ENCODE measurements at places on chromosomes 16 and 17.

DNA sequence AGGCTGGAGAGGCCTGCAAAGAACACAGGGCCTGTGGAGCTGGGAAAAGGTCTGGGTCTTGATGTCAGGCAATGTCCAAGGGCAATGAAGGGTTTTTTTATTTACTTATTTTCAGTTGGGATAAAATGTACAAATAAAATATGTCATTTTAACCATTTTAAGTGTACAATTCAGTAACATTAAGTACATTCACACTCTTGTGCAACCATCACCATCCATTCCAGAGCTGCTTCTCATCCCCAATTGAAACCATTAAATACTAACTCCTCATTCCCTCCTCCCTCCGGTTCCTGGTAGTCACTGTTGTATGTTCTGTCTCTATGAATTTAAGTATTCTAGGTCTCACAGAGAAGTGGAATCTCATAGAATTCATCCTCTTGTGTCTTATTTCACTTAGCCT lies 444.7 kb downstream of the HS3ST3B1 start:
- no peak for DNase-seq

DNA sequence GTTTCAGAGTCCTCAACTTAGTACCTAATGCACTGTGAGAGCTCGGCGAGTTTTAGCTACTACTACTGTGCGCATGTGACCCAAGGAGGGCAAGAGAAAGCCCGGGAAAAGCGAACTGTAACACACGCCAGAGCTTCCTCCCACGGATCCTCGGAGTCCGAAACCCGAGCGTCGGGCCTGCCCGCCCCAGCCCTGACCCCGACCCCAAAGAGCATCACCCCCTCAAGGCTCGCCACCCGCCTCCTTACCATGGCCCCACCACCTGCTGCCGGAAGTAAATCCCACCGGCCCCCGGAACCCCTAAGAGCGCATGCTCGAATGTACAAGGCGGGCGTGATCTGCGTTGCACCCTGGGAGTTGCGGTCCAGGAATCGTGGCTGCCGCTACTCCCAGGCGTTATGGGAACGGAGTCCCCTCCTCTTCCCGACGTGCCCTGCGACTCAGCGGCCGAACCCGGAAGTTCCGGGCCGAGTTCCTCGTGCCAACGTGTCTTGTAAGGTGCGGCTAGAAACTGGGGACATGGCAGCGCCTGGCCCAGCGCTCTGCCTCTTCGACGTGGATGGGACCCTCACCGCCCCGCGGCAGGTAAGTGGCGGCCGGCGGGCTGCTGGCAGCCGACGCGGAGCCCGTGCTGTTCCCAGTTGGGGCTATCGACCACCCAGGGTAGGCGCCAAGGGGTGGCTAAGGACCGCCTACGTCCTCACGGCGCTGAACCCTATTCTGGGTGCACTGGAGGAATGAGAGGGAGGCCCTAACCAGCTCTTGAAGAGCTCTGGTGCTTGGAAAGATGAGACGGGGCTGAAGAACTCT lies at the start of the genes PMM2 and TMEM186:
TSS of gene PMM2 (plus strand) at position 476 of the 810 bp plus-strand sequence. CDS start at position 520, 44 bp downstream.
TSS of gene TMEM186 (minus strand) at position 276 of the 810 bp plus-strand sequence. CDS start at position 251, 25 bp downstream.
- DNase-seq, result peak; percentile 97

- no peak for DNase-seq
Observed at GRCh38 chr17:65670667-65671371, 109.4 kb upstream of the AXIN2 start.

DNA sequence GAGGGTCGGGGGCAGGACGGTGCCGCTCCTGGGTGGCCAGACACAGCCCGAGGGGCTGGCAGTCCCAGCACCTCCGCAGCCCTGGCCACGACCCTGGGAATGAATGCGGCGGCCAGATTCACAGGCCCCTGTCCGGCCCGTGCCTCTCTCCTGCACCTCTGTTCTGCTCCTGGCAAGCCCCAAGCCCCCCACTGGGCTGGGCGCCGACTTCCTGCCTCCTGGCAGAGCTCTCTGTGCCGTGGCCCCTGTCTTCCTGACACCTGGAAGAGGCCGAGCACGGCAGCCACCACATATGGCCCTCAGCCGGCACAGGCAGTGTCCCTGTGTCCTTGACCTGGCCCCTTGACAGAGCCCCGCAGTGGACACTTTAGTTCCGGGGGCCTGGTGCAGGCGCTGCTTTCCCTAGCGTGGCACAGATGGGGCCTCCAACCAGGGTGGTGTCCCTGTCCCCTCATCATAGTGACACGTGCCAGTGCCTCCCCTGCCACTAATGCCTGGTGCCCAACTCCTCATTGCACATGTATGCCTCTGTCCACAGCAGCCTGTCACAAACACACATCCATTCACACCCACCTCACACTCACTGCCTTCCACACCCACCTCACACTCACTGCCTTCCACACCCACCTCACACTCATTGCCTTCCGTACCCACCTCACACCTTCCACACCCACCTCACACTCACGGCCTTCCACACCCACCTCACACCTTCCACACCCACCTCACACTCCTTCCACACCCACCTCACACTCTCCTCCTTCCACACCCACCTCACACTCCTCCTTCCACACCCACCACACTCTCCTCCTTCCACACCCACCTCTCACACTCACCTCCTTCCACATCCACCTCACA lies 110.6 kb upstream of the PLCG2 start:
- no peak for DNase-seq

- DNase-seq, result no peak
Observed at GRCh38 chr16:21339941-21340340, 61.9 kb upstream of the CRYM start.

DNA sequence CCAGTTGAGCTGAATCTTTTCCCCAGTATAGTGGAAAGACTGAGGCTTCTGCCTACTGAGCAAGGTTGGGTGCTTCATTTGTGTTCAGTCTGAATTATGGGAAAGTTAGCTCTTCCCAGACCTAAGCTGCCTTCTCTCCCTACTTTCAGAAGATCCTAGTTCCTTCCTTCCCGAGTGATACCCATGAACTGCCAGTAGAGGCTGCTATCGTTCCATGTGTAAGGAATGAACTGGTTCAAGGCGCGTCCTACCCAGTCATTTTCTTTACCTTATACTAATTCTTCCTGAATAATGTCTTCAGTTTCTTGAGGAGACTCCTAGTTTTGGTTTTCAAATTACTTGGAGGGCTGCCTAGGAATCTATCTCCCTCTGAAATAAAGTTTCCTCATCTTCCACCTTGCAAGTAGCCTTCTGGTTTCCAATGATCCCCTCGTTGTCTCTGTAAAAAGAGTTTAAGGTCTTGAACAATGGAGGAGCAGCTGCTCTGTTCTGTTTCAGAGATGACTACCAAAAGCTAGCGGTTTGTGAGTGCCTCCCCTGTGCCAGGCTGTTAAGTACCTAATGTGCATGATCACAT lies 934 bp upstream of the AOC2 start:
- no peak for DNase-seq

DNA sequence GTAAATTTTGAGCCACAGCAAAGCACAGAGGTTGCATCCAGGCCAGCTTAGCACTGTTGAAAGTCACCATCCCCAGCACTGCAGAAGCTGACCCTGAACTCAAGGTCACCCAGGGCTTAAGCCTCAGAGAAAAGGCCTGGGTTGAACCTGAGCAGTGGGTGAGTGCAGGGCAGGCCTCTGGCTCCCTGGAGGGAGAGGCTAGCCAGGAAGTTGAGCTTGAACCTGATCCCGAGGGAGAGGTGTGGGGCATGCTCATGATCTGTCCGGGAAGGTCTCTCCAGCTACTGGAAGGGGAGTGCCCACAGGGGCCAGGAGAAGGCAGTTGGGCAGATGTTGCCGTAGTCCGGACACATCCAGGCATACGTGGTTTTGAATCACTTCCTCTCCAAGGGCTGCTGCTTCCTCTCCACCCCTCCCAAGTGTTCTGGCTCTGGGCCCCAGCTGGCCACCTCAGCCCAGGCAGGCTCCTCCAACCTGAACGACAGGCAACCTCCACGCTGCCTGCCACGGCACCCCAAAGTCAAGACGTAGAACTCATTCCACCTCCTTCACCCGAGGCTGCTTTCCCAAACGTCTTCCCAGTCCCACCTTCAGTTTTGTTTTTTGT lies 18.4 kb downstream of the CARHSP1 start:
- no peak for DNase-seq

GRCh38 chr16:8926827-8927226 lies 36.9 kb downstream of the USP7 start:
- DNase-seq, result no peak

DNA sequence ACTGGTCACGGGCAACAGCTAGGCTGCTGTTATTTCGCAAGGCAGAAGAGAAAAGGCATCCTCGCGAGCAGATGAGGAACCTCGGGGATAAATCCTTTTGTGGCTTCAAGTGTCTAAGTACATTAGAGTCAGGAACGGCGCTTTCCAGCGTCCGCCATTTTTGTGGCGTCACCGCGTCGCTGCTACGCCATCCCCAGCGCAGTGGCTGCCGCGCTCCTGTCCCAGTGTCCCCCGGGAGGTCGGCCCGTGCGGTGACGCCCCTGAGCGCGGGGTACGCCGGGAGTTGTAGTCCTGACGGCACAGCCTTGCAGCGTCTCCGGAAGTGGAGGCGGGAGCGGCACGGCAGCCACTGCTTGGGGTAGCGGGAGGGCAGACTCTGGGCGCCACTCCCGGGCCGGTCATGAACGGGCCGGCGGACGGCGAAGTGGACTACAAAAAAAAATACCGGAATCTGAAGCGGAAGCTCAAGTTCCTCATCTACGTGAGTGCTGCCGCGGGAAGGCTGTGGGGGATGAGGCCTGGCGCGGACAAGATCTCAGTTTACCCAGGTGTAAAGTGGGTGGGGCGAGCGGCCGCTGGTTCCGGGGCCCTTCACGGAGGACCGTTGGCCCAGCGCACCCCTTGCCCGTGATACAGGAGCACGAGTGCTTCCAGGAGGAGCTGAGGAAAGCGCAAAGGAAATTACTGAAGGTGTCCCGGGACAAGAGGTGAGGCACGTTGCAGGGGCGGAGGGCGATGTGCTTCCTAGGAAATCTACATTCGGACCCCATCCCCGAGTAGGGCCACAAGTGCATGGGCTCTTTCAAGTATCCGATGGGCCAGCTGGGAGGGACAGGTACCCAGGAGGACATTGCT lies at the start of gene INO80E:
TSS of gene INO80E (plus strand) at position 331 of the 855 bp plus-strand sequence. CDS start at position 401, 70 bp downstream.
- peak; percentile 99 for DNase-seq

GRCh38 chr17:19271780-19272357 lies 34.7 kb downstream of the EPN2 start:
- DNase-seq, result no peak

DNA sequence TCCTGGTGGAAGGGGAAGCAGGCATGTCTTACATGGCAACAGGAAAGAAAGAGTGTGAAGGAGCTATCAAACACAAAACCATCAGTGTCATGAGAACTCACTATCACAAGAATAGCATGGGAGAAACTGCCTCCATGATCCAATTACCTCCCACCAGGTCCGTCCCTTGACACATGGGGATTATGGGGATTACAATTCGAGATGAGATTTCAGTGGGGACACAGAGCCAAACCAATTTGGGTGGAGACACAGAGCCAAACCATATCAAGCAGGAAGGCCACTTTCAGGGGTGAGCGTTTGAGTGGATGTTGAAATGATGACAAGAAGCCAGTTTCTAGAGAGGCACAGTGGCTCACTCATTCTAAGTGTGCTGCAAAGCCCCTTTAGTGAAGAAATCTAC lies 143.8 kb downstream of the CPPED1 start:
- no peak for DNase-seq

DNA sequence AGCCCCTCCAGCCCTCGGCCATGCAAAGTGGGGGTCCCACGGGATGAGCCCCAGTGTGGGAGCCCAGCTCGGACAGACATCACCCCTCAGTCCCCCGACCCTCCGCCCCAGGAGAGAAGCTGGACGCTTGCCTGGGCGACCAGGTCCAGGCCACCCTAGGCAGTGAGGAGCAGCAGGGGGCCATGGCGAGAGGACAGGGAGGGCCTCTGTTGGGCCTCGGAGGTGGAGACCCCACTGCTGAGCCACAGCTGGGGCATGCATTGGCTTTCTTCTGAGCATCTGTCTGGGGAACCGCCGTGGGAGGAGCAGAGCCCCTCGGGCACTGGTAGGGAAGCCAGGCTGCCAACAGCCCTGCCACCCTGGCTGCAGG lies 13.0 kb downstream of the ACTG1 start:
- DNase-seq, result no peak

- no peak for DNase-seq
Observed at GRCh38 chr17:45341533-45342158, 24.8 kb upstream of the MAP3K14 start.

- no peak for DNase-seq
Observed at GRCh38 chr16:84788920-84789391, 30.8 kb upstream of the CRISPLD2 start.

DNA sequence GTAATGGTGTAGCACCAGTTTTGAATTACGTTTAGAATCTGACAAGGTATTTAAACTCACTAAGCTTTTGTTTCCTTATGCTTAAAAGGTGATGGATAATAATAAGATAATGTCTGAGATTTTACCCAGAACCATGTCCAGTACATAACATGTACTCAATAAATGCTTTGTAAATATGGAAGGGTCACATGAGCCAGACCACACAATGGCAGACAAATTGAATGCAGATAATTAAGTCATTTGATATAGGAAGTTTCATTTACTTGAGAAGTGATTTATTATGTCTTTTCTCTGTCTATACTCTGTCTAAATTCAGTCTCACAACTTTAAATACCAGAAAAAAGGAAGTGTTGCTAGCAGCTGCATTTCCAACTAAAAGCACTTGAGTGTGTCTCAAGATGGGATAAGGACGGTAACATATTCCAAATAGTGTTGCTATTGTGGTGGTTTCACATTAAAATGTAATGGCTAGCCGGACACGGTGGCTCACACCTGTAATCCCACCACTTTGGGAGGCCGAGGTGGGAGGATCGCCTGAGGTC lies 52.5 kb upstream of the DHX40 start:
- DNase-seq, result no peak

- no peak for DNase-seq
Observed at GRCh38 chr17:18772471-18772870, 8.5 kb upstream of the TVP23B start.

- DNase-seq, result peak; percentile 86
Observed at GRCh38 chr16:21301168-21301894, 23.2 kb upstream of the CRYM start.

DNA sequence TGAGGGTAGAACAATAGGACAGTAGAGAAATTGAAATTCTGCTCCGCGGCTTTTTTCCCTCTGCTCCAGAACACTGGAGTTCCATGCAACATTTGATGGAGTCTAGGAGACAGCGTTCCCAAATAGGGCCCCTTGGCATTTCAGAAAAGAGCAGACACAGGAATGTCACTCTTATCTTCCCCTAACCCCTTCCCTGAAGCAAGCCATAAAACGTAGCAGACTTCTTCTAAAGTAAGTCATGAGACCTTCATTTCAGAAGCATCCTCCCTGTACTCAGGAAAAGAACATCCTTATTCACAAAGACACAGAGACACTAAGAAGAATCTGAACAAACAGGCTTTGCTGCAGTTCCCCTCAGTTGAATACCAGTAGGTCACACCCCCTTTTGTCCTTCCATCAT lies 296.1 kb upstream of the SOX9 start:
- no peak for DNase-seq

DNA sequence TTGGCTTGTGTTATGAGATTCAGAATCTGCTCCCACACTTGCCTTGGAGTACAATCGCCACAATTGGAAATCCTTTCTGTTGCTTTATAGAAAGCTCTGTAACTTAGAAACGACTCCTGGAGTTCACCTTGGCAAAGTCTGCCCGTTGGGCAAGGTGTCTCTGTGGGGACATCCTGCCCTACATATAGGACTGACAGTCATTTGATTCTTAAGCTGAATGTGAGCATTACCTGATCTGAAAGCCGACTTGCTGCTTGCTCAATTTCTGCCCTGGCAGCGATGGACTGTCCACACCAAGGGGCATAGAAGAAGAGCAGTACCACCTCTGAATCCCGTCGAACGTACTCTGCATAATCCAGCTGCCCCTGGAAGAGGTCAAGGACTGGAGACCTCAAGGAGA lies 6.9 kb downstream of the TXNDC11 start:
- DNase-seq, result no peak

GRCh38 chr16:10765772-10766171 lies 22.1 kb downstream of the NUBP1 start:
- DNase-seq, result no peak

GRCh38 chr17:37770631-37771518 lies 26.0 kb upstream of the HNF1B start:
- no peak for DNase-seq
